ENCODE measurements at places on chromosomes 11 and 22. TPM values are rescaled to one million over a fixed set of nuclear protein-coding genes. Genes with fewer than 3 reads are reported as not detected.

DNA sequence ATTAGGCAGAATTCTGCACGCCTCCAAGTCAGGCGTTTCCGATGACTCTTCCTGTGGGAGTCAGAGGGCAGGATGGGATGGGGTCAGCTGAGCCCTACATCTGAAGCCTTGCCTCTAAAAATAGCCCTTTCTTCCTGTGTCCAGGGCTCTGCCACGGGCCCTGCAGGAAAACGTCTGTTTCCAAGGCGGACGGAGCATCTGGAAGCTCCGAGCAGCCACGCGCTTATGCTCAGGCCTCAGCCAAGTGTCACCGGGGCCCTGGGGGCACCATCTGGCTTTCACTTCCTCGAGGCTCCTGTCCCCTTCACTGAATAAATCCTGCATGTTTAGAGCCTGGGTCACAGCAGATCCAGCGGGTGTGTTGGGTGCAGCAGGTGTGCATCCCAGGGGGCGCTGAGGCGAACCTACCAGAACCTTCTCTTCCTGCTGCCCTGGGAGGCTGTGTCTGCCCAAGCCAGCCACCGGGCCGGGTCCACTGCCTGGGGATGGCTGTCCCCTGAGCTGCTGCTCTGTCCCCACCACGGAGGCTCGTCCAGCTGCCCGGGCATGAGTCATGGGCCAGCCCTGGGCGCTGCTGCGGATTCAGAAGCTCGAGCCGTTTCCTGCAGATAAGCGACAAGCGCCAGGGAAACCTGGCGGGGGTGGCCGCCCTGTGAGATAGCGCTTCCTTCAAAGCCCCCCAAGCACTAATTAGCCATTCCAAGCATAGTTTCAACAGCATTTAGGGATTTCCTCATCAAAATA lies 32.0 kb upstream of the LINC01488 start:
- no peak overlapping the region for H3K4me3 ChIP-seq
- no peak for DNase-seq
- H3K4me1 ChIP-seq = no peaks in the 10 kb centered on the region
- no peak overlapping the region for H3K27ac ChIP-seq

DNA sequence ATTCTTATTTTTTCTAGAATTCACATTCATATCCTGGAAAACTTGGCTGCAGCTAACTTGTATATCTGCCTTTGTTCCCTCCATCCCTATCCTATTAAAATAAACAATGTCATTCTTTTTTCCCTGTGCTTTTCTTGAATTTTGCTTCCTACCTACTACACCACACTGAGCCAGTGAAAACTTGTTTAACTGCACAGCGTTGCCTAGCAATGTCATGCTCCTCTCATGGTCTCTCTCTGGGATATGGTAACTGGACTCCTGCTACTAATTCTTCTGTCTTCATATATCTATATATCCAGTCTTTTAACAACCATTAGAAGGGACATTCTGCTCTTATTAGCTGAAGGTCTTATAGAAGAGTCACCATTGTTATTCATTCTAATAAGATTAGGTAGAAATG lies 434.4 kb downstream of the METTL15 start:
- H3K36me3 ChIP-seq = no peaks in the 10 kb centered on the region
- no peak for DNase-seq
- no peak overlapping the region for H3K4me3 ChIP-seq
- no peak overlapping the region for H3K27ac ChIP-seq
- no peaks in the 10 kb centered on the region for H3K4me1 ChIP-seq

DNA sequence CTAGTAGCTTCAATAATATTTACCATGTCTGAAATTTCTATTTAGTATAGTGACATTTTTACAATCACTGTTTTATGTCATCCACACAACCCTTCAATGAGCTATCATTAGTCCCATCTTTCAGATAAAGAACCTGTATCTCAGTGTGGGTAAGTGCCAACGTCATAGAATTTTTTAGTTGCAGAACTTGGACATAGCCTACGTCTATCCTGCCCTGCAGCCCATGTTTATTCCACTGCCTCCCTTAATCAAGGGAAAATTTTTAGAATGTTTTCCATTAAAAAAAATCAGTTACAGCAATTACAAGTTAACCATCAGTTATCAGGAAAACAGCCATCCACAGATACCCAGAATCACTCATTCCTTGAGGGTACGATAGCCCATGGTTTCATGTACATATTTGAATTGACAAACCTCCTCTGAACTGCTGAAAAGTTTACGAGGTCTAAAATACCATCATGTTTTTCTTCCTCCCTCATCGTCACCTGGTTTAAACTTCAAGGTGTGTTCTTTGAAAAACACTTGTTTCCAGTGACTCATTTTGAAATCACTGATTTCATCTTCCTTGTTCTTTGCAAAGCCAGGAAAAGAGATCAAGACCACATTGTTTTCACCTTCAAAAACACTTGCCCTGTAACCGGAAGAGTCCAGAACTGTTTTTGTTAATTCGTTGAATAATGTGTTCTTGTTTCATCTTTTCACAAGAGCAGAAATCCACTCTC lies 100.9 kb downstream of the FAM76B start:
- H3K4me3 ChIP-seq = peak overlapping the region; percentile 7
- H3K4me1 ChIP-seq = peaks cover 20% of the 10 kb centered on the region
- H3K36me3 ChIP-seq = peaks cover 25% of the 10 kb centered on the region
- H3K27ac ChIP-seq = no peak overlapping the region

GRCh38 chr11:134677891-134678551 lies 266.0 kb upstream of the B3GAT1 start:
- no peaks in the 10 kb centered on the region for H3K4me1 ChIP-seq
- no peak overlapping the region for H3K27ac ChIP-seq
- H3K4me3 ChIP-seq = no peak overlapping the region
- H3K27me3 ChIP-seq = peaks cover 3% of the 10 kb centered on the region
- H3K36me3 ChIP-seq = no peaks in the 10 kb centered on the region

GRCh38 chr11:9380773-9381172 lies 3.7 kb upstream of the IPO7 start:
- H3K36me3 ChIP-seq = peaks cover 4% of the 10 kb centered on the region
- no peak overlapping the region for H3K27ac ChIP-seq

DNA sequence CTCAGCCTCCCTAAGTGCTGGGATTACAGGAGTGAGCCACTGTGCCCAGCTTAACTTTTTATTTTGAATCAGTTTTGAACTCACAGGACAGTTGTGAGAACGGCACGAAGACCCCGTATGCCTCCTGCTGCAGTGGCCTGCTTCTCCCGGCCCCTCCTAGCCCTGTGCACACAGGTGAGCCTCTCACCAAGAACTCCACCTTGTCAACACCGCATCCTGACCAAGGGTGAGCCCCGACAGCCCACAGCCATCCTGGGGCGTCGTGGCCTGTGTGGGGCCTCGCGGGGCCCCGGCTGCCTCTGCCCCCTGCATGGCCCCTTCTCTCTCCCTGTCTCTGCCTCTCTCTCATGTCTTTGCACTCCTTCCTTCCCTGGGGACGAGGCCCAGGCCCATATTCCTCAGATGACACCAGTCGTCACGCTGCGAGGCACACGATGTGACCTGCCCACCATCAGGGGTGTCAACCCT lies 38.8 kb downstream of the GNB1L start:
- H3K4me1 ChIP-seq = peaks cover 6% of the 10 kb centered on the region
- no peaks in the 10 kb centered on the region for H3K36me3 ChIP-seq
- no peak overlapping the region for H3K4me3 ChIP-seq
- DNase-seq = no peak
- no peak overlapping the region for H3K27ac ChIP-seq

GRCh38 chr11:108112057-108112456 lies 9.3 kb upstream of the ACAT1 start:
- DNase-seq = no peak
- H3K27ac ChIP-seq = no peak overlapping the region
- no peak overlapping the region for H3K4me3 ChIP-seq
- H3K36me3 ChIP-seq = no peaks in the 10 kb centered on the region
- H3K4me1 ChIP-seq = peaks cover 3% of the 10 kb centered on the region

DNA sequence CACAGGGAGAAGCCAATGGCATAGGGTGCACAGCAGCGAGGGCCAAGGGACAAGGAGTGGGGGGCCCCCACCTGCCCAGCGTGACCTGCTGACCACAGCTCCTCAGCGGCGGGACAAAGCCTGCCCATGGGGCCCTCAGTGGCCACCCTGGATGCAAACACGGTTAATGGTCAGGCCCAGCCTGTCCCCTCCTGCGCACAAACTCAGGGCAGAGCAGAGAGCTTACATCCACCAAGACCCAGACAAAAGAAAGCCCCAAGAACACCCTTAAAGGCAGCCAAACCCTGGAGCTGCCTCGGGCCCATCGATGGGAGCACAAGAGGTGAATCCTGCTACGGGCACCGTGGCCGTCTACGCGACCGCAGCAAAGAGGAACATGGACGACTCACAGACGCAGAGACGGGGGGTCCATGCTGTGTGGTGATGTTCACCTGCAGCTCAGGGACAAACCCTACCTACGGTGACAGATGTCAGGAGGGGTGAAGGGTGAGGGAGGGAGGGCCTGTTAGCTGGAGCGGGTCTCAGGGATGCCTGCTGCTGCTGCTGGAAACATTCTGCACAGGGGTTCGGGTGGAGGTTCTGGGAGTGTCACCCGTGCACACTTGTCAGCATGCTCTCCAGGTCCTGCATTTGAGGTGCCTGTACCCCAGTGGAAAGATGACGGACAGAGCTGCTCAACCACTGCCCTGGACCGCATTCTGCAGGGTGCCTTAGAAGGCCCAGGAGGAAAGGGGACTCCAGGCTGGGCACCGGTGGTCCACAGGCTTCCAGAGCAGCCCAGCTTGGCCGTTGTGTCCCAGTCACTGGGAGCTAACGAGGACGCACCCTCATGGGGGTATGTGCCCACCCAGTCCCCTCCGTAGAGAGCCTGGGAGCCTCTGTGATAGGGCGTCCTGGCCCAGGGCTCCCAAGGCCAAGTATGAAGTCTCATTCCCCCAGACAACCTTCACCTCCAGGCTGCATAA lies 11.6 kb downstream of the ASCL2 start:
- no peak for DNase-seq
- H3K27me3 ChIP-seq = peaks cover 2% of the 10 kb centered on the region
- H3K36me3 ChIP-seq = no peaks in the 10 kb centered on the region
- no peaks in the 10 kb centered on the region for H3K4me1 ChIP-seq

- H3K4me3 ChIP-seq = no peak overlapping the region
- no peak for DNase-seq
- peaks cover 11% of the 10 kb centered on the region for H3K4me1 ChIP-seq
Observed at GRCh38 chr11:44944853-44945235, 5.8 kb downstream of the TP53I11 start.

- H3K27ac ChIP-seq = no peak overlapping the region
- H3K4me3 ChIP-seq = no peak overlapping the region
- peaks cover 46% of the 10 kb centered on the region for H3K36me3 ChIP-seq
Observed at GRCh38 chr22:41261541-41262249, 21.0 kb upstream of the CHADL start.

GRCh38 chr11:12441231-12441861 lies 64.0 kb downstream of the PARVA start:
- DNase-seq = no peak
- H3K27me3 ChIP-seq = peaks cover 5% of the 10 kb centered on the region
- no peak overlapping the region for H3K27ac ChIP-seq
- H3K4me1 ChIP-seq = no peaks in the 10 kb centered on the region

GRCh38 chr22:44928711-44929358 lies 81.0 kb downstream of the PHF21B start:
- no peaks in the 10 kb centered on the region for H3K36me3 ChIP-seq
- no peak overlapping the region for H3K27ac ChIP-seq
- no peaks in the 10 kb centered on the region for H3K4me1 ChIP-seq
- no peak overlapping the region for H3K4me3 ChIP-seq

DNA sequence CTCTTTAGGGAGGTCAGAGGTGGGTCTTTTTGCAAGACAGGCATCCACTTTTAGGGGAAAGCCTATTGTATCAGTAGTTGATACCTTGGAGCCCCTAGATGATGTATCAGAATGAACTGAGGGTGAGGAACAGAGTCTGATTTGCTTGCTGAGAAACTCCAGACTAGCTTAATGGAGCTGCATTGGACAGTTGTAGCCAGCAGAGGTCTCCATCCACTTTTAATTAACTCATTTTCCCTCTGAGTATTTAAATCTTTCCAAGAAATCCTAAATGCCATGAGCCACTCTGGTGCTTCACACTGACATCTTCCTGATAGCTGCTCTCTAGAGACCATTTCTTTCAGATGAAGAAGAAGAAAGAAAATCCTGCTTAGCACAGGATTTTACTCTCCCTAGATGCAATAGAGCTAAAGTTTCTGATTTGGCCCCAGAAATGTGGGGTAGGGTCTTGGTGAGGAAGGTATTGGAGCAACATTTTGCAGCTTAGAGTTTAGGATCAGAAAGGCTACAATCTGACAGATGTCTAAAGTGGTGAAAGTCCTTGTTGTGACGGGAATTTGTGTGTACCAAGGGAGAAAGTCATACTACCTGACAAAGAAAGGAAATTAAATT lies 38.0 kb downstream of the EXT2 start:
- no peak overlapping the region for H3K27ac ChIP-seq
- DNase-seq = no peak
- no peak overlapping the region for H3K4me3 ChIP-seq
- no peaks in the 10 kb centered on the region for H3K27me3 ChIP-seq

GRCh38 chr11:99952816-99953215 lies 734.3 kb upstream of the ARHGAP42 start:
- no peaks in the 10 kb centered on the region for H3K4me1 ChIP-seq
- H3K27ac ChIP-seq = no peak overlapping the region
- H3K27me3 ChIP-seq = no peaks in the 10 kb centered on the region
- H3K4me3 ChIP-seq = no peak overlapping the region
- H3K36me3 ChIP-seq = no peaks in the 10 kb centered on the region

DNA sequence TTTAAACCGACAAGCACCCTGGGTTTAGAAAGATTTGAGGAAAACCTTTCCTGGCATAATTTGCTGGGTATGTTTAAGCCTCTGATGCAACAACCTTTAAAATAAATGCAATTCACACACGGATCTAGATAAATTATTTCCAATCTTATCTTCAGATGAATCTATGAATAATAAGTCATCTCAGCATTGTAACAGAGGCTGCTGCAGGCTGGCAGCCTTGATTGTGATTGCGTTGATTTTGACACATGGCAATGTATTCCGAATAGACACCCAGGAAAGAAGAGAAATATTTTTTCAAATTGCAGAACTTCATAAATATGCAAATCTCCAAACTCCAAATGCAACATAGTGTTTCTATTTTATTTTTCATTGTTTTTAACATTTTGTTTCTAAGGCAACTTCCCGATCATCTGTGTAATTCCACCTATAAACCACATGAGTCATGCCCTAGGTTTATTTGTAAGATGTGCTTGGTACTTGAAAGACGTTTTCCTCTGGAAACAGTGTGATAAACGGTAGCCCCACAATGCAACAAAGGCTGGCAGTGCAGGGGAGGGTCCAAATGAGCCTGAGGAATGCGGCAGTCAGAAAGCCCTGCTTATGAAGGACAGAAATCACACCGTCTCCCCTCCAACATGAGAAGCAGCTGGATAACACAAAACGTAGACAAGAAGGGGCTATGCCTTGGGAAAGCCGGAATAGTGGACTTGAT lies 359.0 kb downstream of the BRD1 start:
- H3K36me3 ChIP-seq = no peaks in the 10 kb centered on the region
- no peak for DNase-seq
- no peaks in the 10 kb centered on the region for H3K4me1 ChIP-seq
- no peaks in the 10 kb centered on the region for H3K27me3 ChIP-seq
- H3K27ac ChIP-seq = no peak overlapping the region

GRCh38 chr22:46054091-46055073 lies 77.4 kb upstream of the WNT7B start:
- H3K4me3 ChIP-seq = peak overlapping the region; percentile 78
- H3K36me3 ChIP-seq = peaks cover 4% of the 10 kb centered on the region
- DNase-seq = peak; percentile 49
- H3K4me1 ChIP-seq = peaks cover 59% of the 10 kb centered on the region
- no peaks in the 10 kb centered on the region for H3K27me3 ChIP-seq

Gene SERPING1
- not detected for total RNA-seq

Gene RBX1
- 81.1 TPM for total RNA-seq

Gene HPX
- 0.35 TPM for total RNA-seq

Gene ALDH3B1
- total RNA-seq = not detected

Gene DUSP8
- total RNA-seq = 0.23 TPM

Gene TPH1
- total RNA-seq = 0.23 TPM

Gene TEF
- total RNA-seq = 3.4 TPM

Gene OR51B5
- not detected for total RNA-seq

Gene TTC28
- 0.74 TPM for total RNA-seq
